ENCODE measurements at places on chromosomes 2 and 18.

DNA sequence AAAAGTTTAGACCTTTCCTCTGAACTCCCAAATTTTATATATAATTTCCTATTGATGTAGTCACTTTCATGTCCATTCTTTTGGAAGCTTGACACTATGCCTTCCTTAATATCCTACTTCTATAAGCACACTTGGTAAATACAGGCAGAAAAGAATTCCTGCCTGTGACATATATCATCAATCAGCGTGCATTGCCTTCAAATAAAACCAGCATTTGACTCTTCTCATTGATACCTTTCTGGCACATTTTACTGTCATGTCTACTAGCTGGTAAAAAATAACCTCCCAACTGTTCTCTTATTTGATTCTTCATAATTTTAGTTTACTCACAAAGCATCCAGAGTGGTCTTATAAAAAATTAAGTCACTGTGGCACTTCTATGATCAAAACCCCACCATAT is 693.5 kb downstream of the CBLN2 start:
- DNase-seq: no peak

DNA sequence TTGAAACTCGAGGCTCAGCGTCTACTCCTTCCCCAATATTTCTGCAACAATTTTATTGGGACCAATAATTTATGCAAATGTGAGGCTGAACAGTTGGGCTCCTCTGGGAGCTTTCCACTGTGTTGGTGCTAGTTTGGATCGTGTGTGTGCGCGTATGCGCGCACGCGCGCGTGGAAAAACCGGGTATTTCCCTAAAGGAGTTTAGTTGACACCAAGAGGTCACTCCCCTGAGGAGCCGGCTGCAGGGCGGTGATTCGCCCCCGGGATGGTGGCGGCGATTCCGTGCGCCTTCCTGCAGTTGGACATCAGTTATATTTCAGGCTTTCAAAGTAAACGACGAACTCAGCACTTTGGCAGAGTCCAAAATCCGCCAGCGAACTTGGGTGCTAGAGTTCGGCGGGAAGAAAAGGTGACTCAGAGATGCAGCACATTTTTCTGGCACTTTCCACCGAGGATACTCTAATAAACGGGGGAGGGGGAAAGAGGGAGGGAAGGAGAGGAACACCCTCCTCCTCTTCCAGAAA is 186.5 kb upstream of the FANCL start:
- no peak for DNase-seq

GRCh38 chr2:240603081-240603835 is 16.7 kb downstream of the CAPN10 start:
- DNase-seq: no peak

- no peak for DNase-seq
Measured at GRCh38 chr2:163734881-163735684, 725 bp downstream of the FIGN start.

- no peak for DNase-seq
Measured at GRCh38 chr2:239566995-239567568, 166.3 kb upstream of the HDAC4 start.

- no peak for DNase-seq
Measured at GRCh38 chr18:71001597-71001996, 712.8 kb downstream of the SOCS6 start.

- DNase-seq: no peak
Measured at GRCh38 chr18:29251681-29252080, 1074.8 kb upstream of the CDH2 start.

GRCh38 chr18:79939096-79939495 is 12.4 kb downstream of the SLC66A2 start:
- no peak for DNase-seq

DNA sequence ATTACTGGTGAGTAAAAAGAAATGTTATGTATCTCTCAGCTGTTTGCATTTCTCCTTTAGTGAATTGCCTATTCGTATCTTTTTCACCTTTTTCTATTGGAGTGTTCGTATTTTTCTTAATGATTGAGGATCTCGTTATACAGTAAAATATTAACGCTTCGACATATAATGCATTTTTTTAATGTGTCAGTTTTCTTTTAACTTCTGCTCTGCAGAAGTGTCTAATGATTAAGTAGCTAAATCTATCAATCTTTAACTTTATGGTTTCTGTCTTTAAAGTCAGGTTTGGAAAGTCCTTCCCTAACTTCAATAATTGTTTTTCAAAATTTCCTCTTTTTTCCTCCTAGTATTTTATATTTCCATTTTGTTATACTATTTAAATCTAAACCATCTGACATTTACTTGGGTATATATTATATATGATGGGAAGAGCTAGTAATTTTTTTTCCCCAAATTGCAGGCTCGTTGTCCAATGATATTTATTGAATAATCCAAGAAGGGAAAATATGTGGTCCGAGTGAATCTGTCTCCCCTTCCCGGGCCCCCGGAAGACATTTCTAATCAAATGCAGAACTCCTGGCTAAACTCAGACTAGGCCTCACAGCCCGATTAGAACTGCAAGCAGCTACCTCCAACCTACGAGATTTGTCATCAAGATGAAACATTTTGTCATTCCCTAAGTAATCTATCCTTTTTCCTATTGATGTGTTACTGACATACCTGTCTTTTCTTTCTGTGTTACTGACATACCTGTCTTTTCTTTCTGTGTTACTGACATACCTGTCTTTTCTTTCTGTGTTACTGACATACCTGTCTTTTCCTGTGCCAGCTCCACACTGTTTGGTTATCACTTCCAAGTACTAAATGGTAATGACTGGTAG is 17.2 kb downstream of the PCBP1 start:
- no peak for DNase-seq

GRCh38 chr18:37218022-37218590 is 347.5 kb downstream of the CELF4 start:
- DNase-seq: no peak

DNA sequence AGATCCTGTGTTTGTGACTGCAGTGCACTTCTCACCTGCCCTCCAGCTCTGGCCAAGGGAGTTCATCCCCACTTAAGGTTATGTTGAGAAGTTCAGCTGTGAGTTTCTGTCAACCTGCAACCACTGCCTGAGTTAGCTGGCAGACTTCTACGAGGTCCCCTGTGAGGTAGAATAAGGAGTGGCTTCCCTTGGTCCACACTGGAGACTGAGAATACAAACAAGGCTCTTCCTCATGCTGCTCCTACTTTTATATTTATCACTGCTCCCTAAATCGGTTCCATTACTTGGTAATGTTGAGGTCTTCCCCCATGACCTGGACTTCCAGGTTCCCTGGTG is 353.2 kb upstream of the CWC22 start:
- DNase-seq: no peak

DNA sequence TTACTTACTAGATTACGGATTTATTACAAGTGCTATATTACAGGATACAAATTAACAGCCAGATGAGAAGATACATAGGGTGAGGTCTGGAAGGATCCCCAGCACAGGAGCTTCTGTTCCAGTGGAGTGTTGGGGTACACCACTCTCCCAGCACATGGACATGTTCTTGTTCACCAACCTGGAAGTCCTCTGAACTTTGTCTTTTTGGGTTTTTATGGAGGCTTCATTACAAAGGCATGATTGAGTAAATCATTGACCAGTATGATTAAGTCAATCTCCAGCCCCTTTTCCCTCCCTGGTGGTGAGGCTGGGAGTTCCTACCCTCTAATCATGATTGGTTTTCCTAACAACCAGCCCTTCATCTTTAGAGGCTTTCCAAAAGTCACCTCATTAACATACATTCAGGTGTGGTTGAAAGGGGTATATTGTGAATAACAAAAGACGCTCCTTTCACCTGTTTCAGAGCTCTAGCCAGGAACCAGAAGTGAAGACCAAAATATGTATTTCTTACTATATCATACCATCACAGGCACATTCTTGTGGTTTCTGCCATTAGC is 38.3 kb downstream of the APLF start:
- DNase-seq: no peak

- DNase-seq: no peak
Measured at GRCh38 chr2:113010088-113010487, 4.8 kb downstream of the IL36A start.

- DNase-seq: no peak
Measured at GRCh38 chr2:55926246-55926645, 2.7 kb upstream of the EFEMP1 start.

- no peak for DNase-seq
Measured at GRCh38 chr2:143361346-143361745, 232.1 kb downstream of the ARHGAP15 start.

- no peak for DNase-seq
Measured at GRCh38 chr18:497688-498087, 2.8 kb downstream of the COLEC12 start.

All from stimulated activated CD8-positive, alpha-beta memory T cell treated with anti-CD3 and anti-CD28 coated beads, Interleukin-4, amount 100 ng/mL, for 4 hours (primary cell).